Foreskin keratinocyte (primary cell): ENCODE measurements at places on chromosomes 2 and 18.

DNA sequence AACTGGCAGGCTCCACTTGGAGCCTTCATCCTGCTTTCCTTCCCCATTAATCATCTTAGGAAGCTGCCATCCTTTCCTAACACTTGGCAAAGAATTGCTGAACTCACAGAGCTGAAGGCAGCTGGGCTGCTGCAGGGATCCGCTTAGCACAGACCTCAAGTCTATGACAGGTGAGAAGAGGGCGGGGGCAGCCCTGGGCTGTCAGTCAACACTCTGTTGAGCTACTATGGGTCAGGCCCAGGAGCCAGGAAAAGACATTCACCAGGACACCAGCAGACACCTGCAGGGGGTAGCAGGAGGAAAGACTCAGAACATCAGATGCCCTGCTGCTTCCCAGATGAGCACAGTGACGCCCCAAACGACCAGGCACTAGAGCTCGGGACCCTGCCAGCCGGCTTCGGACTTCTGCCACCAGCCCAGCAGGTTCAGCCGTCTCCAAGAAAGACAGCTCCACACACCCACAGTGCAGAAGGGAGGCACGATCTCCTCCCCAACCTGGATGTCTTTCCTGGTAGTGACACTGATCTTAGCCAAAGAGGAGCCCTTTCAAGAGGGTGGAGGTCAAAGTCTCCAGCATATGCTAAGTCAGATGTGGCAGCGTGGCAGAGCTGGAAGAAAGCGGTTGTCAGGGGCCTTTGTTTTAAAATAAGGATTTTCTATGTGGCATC is 55.2 kb downstream of the SNORC start:
- no peak for DNase-seq

DNA sequence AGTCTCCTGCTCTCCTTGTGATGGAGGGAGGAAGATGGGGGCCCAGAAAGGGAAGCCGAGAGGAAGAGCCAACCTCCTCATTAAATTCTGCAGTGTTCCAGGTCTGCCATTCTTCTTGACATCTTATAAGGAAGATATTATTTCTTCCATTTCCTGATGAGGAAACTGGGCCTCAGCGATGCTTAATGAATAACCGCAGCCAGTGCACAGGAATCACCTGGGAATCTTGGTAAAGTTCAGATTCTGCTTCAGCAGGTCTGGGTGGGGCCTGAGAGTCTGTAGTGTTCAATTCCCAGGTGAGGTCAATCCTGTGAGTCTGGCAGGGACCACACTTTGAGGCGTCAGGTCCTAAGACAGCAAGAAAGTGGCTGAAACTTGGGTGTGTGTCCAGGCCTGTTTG is 17.3 kb downstream of the PCARE start:
- DNase-seq, result no peak

- no peak for DNase-seq
Observed at GRCh38 chr2:38527338-38528007, 75.3 kb downstream of the HNRNPLL start.

GRCh38 chr2:172399765-172400164 is 27.6 kb upstream of the ITGA6 start:
- DNase-seq, result no peak

- DNase-seq, result no peak
Observed at GRCh38 chr2:157427003-157427921, 16.6 kb downstream of the CYTIP start.

DNA sequence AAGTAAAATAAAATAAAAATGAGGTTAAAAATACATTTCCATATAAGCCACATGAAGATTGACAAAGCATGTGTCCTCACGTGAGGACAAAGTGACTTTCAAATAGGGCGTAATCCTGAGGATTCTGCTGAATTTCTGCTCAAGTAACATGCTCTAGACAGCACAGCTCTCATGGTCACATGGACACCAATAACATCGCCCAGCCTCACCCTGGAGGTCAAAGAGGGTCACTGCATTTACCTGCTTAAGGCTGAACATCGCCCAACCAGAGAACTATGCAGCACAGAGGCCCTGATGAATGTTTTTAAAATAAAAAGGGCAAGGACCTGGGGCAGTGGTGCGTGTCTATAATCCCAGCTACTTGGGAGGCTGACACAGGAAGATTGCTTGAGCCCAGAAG is 30.2 kb downstream of the TGFBRAP1 start:
- DNase-seq, result no peak

DNA sequence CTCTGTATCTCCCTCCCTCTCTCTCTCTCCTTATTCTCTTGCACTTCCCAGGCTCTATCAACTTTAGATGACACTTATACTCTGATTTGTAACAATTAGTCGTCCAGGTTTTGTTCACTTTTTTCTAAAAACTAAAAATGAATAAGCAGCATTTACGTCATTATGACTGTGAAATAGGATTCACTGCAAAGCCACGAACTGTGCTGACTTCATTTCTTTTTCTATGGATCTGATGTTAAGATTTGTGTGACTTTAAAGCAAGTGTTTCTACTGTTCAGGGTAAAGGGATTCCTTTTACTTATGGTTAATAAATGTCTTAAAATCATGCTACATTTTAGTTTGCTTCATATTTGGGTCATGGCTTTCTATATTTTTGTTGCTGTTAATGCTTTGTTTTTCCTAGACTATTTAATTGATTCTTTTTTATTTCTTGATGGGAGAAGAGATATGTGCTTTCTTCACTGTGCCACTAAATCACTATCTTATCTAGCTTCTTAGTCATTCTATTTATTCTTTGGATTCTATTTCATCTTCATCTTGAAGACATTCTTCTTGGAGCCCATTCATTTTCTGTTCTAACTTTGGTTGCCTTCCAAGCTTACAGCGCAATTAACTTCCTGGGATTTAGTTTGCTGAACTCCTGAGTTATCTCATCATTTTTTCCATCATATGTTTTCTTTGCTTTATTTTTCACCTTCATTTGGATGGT is 480.4 kb upstream of the TRIB2 start:
- no peak for DNase-seq

DNA sequence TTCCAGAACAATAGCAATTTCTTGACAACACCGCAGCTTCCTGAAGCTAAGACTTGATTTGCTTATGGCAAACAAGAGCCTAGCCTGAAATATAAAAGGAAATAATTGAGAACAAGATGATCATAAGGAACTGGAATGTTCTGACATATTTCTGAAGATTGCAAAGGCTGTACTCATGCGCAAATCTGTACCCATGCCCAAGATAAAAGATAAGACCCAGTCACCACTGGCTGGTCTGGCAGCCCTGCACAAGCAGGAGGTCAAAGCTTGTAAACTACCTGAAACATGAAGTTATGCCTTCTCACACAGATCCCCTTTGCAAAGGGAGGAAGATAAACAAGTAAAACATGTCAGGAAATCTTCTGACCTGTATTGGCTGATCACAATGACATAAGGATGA is 160.8 kb upstream of the GYPC start:
- DNase-seq, result no peak

GRCh38 chr2:112449854-112450253 is 16.4 kb upstream of the RGPD8 start:
- DNase-seq, result no peak

DNA sequence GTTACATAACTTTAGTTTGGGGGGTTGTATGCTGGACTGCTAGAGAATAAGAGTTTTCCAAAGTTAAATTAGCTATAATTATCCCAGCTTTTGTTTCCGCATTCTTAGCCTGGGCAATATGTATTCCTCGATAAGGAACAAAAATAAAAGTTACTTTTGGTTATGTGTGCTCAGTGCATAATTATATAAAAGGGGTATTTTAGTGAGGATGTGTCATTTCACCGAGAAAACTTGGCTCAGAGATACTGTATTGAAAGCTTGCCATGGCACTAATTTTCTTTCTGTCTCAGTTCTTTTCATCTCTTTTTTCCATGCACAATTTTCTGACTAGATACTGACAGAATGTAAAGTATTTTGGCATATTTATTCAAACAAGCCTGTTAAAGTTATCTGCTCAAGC is 28.2 kb downstream of the ARHGAP15 start:
- DNase-seq, result no peak

- DNase-seq, result no peak
Observed at GRCh38 chr2:235713189-235713588, 219.3 kb downstream of the AGAP1 start.

GRCh38 chr2:64899081-64899865 is 89.9 kb upstream of the SLC1A4 start:
- no peak for DNase-seq

- no peak for DNase-seq
Observed at GRCh38 chr18:7953095-7953958, 386.2 kb downstream of the PTPRM start.

DNA sequence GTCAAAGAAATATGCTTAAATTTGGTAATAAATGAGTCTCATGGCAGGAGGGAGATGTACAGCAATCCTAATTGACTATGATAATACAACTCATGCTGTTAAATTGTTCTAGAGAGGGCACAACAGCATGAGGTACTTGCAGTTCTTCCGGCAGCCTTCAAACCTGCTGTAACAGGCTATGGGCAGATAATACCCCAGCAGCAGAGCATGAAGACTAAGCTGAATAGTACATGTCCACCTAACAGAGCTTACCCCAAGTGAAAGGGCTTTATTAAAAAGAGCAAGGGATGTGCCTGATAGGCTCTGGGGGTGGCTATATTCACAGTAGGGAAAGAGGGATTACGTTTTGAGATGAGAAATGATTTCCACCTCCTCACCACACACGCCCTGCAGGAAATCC is 28.9 kb downstream of the MRO start:
- peak; percentile 11 for DNase-seq

DNA sequence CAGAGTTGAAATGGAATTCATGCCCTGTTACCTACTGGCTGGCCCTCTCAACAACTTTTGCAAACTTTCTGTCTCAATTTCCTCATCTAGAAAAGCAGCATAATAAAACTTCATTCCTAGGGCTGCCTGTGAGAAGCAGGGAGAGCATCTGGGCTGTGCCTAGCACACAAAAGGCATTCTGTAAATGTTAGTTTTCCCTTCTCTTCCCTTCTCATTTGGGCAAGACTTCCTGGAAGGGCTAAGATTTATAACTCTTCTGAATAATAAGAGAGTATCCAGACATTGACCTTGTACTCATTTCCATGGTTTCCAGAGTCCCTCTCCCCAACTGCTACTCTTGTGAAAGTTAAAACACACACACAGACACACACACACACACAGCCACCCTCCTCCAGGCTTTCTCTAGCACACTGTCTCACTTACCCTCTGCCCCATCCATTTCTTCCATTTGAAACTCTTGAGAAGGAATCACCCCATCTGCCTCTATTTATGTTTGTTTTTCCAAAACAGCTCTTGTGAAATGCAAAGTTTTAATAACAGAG is 302.1 kb downstream of the SMAD2 start:
- no peak for DNase-seq

DNA sequence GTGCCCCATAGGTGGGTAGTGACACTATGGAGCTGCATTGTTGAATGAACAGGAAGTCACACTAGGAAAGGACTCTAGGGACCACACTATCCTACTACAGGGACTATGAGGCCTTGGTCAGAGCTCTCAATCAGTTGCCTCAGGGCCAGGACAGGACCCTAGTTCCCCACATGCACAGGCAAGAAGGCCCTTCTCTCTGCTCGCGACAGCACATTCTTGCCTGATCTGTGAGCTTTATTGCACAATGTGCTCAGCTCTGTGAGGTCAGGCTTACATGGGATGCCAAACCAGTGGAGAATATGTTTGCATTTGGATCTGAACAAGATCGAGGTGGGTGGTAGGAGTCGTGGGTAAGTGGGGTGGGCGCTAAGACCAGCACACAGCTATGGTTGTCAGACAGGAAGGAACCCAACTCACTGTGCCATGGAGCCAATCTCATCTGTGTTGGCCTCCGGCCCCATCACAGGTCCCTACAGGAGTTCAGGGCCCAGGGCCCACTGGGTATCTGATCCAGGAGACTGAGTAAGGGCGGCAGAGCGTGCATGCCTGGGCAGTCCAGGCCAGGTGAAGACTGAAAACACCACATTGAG is 8.0 kb downstream of the PCARE start:
- DNase-seq, result peak; percentile 60

DNA sequence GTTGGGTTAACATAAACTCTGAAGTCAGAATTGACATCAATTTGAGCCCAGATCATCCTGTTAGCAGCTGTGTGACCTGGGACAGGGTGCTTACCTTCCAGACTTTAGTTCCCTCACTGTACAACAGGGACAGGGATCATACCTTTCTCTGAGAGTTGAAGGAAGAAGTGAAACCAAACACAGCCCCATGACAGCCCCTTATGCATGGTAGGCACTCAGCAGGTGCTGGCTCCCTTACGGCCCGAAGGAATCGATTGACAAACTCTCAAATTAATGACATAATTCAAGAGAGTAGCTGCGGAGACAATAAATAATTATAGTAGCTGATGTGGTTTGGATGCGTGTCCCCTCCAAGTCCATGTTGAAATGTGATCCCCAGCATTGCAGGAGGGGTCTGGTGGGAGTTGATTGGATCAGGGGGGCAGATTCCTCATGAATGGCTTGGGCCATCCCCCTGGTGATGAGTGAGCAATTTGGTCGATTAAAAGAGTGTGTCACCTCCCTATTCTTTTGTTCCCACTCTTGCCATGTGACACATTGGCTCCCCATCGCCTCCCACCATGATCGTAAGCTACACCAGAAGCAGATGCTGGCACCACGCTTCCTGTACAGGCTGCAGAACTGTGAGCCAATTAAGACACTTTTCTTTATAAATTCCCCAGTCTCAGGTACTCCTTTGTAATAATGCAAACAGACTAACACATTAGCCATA is 72.4 kb downstream of the ODC1 start:
- DNase-seq, result no peak

DNA sequence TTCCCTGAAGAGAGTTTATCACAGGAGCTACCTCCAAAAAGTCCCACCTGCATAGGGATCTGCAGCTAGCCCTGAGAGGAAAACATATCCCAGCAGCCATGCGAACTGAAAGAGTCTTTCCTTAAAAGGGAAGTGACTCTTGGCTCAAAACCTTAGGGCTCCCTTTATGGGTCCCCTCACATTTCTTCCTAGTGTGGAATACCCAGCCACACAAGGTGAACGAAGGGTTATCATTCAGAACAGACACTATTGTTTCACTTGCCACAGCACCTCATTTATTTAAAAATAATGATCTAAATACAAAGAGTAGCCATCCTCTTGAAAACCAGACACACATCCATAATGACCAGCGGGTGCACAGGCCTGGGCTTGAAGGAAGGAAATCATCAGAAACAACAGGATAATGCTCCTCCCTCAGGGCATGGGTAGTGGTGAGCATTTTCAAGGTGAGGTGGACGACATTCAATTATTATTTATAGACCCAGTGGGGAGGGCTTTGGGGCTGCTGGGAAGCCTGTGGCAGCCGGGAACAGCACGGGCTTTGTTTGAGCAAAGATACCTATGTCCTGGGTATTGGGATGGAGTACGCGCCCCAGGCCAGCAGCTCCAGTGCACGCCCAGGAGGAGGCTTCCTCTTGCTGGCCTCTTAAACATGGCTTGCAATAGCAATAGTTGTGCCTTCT is 119.0 kb upstream of the ITGA6 start:
- peak; percentile 74 for DNase-seq

DNA sequence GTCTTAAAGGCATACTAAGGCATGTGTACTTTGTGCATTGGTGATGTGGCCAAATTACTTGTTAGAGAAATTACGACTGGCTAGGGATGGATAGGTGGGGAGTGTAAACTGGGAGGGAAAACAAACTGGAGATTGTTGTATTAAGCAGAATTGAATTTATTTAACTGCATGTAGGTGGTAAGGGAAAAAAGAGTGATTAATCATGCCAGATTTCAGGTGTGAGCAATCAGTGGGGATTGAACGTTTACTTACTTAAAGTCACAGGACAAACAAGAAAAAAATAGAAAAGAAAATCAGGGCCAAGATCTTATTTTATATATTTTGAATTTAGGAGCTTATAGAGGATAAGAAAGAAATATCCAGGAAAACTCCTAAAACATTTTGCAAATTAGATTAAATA is 88.6 kb downstream of the GULP1 start:
- DNase-seq, result no peak
